ENCODE measurements at places on chromosomes 12 and 14.

GRCh38 chr14:91968280-91968679 is 20.8 kb upstream of the FBLN5 start:
- DNase-seq, result no peak

- no peak for DNase-seq
Measured at GRCh38 chr12:11872055-11872454, 198.7 kb upstream of the BCL2L14 start.

DNA sequence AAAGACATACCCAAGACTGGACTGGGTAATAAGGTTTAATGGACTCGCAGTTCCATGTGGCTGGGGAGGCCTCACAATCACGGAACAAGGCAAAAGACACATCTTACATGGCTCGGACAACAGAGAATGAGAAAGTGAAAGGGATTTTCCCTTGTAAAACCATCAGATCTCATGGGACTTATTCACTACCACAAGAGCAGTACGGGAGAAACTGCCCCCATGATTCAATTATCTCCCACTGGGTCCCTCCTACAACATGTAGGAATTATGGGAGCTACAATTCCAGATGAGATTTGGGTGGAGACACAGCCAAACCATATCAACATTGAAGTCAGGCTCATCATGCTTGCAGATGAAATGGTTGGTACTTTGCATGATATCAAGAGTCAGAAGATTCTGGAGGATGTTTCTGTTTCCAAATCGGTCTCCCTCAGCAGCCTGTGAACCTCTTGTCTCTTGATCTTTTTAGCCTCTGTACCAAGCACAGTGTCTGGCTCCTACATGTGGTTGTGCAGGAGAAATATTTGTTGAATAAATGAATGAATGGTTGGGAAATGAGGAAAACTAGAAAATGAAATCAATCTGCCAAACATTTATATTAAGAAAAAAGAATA is 98.6 kb downstream of the VRK1 start:
- no peak for DNase-seq

DNA sequence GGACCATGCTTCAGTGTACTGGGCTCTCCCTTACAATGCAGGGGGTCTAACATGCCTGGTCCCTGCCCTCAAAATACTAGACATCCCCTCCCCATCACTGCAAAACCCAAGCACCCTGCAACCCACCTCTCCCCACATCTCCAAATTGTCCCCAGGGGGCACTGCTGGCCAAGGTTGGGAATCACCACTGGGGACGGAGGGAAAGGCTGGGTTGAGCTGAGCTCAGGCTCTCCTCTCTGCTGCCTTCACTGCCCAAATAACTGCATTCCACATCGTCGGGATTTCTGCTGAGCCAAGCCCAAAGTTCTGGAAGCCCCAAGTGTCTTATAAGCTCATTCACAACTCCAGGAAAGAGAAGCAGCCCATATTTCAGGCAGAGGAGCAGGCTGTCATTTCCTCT is 69.6 kb downstream of the NT5DC3 start:
- no peak for DNase-seq

DNA sequence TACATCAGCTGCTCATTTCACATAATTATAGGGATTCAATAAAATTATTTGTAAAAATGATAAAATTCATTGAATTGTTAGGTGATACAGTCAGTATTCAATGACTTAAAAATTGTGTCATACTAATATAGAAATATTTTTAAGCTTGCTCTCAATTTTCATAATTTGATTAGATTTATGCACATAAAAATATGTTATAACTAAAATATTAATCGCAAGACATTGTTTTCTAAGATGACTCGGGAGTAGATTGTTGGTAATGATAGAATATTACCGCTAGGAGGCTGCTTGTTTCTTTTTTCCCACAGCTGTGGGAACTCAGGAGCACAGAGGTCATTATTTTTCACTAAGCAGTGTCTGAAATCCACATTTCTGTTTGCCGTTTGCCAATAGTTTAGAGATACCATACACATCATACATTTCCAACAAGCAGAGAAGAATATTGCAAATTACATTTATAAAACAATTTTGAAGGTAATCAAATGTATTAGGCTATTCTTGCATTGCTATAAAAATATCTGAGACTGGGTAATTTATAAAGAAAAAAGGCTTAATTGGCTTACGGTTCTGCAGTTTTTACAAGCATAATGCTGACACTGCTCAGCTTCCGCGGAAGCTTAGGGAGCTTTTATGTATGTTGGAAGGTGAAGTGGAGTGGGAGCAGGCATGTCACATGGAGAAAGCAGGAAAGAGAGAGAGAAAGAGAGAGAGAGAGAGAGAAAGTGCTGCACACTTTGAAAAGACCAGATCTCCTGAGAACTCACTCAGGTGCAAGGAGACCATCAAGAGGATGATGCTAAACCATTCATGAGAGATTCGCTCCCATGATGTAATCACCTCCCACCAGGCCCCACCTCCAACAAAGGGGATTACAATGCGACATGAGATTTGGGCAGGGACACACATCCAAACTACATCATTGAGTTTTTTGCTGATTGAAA is 9.2 kb downstream of the CD69 start:
- DNase-seq, result no peak

GRCh38 chr12:32367381-32367780 is 32.0 kb upstream of the FGD4 start:
- no peak for DNase-seq

Measured in retina (tissue), 1 donor.